Activated CD8-positive, alpha-beta memory T cell treated with anti-CD3 and anti-CD28 coated beads for 48 hours (primary cell): ENCODE measurements at places on chromosomes 3 and 15.

DNA sequence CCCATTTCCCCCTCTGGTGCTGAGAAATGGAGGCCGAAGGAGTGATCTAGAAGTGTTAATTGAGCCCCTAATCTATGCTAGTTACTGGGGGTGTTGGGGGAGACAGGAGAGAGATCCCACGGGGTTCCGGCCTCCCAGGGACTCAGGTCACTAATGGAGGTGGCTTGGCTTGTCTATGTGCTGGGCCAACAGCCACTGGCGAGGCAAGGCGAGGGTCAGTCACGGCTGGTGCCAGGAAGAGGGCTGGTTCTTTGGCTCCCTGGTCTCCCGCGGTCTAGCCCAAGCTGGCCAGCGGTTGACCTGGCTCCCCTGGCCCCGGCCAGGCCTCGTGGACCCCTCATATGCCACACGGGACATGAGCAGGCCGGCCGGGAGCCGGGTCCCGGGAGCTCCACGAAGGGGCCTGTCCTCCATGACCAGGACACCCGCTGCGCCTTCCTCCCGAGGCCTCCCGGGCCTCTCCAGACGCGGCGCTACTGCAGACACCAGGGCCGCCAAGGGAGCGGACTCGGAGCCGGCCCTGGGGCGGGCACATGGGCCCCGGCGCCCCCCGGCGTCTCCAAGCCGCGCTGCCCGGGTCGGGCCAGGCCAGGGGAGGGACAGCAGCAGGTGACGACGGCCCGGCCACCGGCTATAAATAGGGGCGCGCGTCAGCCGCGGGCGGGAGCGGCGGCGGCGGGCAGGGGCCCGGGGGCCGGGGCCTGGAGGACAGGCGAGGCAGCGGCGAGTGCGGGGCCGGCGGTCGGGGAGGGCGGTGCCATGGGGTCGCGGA lies at the start of gene ALPK3:
TSS of gene ALPK3 (plus strand) at position 663 of the 772 bp plus-strand sequence. CDS start at position 760, 97 bp downstream.
- no peak for DNase-seq

DNA sequence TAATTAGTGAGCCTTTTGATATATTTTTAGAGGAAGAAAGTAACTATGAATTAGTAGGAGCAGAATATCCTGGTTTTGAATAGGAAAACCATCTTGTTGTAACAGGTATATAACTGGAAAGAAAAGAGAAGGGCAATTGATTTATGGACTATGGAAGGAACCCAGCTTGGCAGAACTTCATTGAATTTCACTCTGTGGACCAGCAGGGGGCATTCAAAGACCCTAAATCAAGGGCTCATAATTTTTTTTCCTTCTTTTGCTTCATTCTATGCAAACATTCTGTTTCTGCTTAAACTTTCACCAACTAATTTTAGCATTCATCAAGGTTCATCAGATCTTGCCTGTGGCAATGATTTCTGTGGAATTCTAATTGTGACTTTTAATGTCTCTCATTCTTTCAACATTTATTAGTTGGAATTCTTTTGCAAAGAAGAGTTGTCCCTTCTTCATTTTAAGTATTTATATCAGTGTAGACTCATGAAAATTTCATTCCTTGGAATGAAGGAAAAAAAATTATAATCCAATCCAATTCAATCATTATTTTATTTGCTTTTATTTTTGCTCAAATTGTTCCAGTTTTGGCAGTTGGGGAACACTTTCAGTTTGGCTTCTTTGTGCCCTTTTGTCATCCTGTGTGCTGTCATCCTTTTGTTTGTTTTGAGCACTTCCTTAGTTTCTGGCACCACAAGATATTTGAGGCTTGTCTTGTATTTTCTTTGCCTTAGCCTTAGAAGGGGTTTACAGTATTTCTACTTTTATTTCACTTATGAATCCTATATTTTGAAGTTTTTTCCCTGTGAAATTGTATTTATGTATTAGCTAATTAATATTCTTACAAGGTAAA lies 30.4 kb downstream of the NXPE3 start:
- DNase-seq, result no peak

- DNase-seq, result no peak
Observed at GRCh38 chr3:140856905-140857304, 84.7 kb upstream of the SLC25A36 start.

- no peak for DNase-seq
Observed at GRCh38 chr15:61545763-61546162, 316.7 kb upstream of the RORA start.

DNA sequence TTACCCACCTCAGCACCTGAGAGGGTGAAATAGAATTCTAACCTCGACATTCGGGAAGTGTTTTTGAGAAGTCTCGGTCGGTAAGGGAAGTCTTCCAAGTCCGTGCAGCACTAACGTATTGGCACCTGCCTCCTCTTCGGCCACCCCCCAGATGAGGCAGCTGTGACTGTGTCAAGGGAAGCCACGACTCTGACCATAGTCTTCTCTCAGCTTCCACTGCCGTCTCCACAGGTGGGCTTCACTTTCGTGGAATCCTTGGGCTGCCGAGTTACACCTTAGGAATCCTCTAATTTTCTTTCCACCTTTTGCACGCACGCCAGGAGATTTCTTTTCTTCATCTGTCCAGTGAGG lies 775 bp downstream of the CCNDBP1 start:
- DNase-seq, result no peak

DNA sequence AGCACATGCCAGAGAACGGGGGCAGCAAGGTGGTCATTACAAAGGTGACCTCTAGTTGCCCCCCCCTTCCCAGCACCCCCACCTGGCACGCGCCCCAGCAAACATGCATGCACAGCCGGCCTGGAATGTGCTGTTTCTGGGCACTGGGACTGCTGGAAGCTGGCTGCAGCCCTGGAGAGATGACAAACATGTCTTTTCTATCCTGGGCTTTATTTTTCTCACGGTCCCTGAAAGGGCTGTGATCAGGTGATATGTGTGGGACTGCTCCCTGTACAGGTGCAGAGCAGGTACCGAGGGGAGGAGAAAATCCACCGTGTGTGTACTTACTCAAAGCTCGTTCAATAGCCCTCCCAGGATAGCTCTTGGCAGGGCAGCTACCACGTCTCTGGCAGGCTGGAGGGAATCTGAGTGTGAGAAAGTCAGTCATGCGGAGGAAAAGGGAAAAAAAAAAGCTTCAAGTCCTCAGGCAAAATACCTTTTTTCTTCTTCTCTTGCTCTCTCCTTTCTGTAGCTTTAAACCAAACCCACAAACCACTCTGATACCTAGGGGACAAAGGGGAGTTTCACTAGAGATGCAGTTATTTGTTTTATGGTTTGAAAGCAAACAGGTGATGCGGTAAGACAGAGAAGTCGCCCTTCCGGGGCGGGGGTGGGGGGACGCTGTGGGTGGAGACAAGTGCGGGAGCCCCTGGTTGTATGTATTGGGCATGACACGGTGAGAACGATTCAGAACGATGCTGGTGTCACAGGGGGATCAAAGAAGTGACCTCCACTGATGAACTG lies 5.0 kb upstream of the HES1 start:
- DNase-seq, result no peak

DNA sequence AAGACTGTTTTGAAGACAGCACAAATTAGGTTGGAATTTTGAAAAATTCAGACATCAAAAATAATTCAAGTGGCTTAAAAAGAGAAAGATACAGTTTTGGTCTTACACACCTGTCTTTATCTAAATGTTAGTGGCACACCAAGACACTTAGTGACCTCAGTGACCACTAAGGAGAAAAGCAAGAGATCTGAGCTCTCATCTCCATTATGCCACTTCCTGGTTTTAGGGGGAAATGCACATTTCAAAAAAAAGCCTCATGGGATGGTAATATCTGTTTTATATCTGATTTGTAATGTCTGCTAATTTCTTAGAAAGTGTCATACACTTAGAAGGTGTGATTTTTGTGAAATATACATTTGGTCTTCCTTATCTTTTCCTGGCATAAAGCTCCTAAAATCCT lies 16.4 kb downstream of the IL12A start:
- no peak for DNase-seq
